ENCODE measurements at places on chromosomes 5 and 9.

GRCh38 chr9:129907201-129907600, 71.9 kb downstream of the USP20 start:
- DNase-seq = no peak

DNA sequence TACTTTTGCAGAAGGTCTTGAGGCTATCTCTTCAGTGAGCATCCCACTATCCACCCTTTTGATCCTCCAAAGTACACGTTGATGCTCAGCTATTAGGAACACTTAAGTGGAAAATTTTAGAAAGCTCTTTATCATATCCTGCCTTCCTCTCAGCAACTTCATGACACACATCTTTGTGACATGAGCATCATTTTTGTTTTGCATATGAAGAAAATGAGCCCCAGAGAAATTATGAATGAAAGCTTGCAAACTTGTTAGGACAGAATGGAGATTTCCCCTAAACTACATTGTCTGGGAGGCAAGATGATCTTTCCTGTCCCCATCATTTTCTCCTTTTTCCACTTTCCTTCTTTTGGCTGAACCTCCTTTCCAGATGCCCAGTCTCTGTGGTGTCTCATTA, 239.4 kb upstream of the PIK3R1 start:
- no peak for DNase-seq

DNA sequence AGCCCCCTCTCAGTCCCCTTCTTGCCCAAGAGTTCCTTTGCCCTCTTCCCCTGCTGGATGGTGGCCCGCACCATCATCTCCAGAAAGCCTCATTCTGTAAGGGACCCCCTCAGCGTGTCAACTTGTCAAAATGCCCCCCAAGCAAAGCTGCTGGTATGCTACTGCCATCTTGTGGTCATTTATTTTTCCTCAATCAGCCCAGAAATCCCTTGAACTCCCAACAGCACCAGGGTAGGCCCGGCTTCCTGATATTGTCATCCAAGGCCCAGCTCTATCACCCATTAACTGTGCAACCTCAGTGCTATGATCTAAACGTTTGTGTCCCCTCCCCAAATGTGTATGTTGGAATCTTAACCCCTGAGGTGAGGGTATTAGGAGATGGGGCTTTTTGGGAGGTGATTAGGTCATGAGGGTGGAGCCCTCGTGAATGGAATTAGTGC, 53.2 kb upstream of the FBXW11 start:
- DNase-seq = no peak

- DNase-seq = no peak
These were observed 193.4 kb downstream of the ARRDC3 start for GRCh38 chr5:91189480-91190313.

DNA sequence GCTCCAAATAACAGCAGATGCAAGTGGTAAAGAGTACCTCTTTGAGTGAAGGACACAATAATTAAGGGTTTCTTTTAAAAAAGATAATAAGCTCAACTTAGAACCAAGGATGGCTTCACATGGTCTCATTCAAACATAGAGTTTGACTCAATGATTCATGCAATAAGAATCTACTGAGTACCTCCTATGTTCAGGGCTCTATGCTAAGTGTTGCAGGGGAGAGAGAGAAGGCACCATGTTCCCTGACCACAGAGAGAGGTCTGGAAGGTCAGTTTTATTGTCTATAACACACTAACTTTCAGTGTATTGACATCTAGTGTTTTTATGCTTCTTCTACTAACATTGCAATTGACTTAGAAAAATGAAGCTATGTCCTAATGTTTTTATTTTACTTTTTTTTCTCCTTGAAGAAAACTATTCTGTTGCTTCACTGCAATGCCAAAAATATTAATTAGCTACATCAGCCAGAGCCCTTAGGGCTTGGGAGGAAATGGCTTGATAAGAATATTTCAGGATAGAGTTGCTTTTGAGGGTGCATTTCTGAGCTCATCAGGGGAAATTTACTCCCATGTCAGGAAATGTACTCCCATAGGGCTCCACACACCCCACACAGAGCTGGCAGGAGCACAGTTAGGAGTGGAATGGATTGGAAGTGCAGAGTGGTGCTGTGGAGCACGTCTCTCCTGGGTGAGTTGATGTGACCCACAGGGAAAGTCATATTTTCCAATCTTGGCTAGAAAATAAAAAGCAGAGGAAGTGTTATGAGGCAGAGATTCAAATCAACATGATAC, 106.6 kb downstream of the PDE8B start:
- no peak for DNase-seq

DNA sequence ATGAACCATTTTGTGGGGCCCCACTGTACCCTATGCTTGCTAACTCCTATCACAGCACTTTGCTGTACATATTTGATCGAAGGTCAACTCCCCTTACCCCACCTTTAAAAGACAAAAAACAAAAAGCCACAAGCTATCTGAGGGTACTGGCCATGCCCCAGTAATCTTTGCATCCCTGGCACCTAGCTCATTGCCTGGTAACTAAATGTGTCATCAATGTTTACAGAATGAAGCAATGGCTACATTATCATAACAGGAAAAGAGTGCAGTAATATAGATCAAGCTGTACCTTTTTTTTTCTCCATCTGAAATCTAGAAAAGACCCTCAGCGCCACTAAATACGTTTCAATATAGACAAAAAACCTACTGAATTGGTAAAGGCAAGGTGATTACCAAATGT, 188.0 kb downstream of the ELAVL2 start:
- no peak for DNase-seq

- DNase-seq = no peak
These were observed 107.8 kb upstream of the GAS1 start for GRCh38 chr9:87054999-87055686.

GRCh38 chr5:41955432-41956024, 30.4 kb downstream of the FBXO4 start:
- DNase-seq = no peak
